Left ventricle myocardium superior (tissue), 1 donor: ENCODE measurements at places on chromosomes 1 and 21. TPM values are rescaled to one million over a fixed set of nuclear protein-coding genes. Genes with fewer than 3 reads are reported as not detected.

ITPKB gene
- 19.5 TPM for total RNA-seq

MTARC1 gene
- 3.5 TPM for total RNA-seq

RSPO1 gene
- 0.47 TPM for total RNA-seq

HES5 gene
- total RNA-seq, result 1.7 TPM

GJB5 gene
- total RNA-seq, result not detected

HTR6 gene
- total RNA-seq, result not detected

PLEKHG5 gene
- 16.9 TPM for total RNA-seq

RHBDL2 gene
- total RNA-seq, result not detected

NPHS2 gene
- total RNA-seq, result not detected

NCMAP gene
- total RNA-seq, result 0.27 TPM

IL10 gene
- 0.37 TPM for total RNA-seq

PLA2G2D gene
- not detected for total RNA-seq

S100A1 gene
- total RNA-seq, result 2,048 TPM

PROX1 gene
- total RNA-seq, result 95.0 TPM

MEAF6 gene
- 35.7 TPM for total RNA-seq

FOXO6 gene
- total RNA-seq, result 3.4 TPM
